Cardiac muscle cell (in vitro differentiated cells and primary cell): ENCODE measurements at places on chromosomes 11 and 22. TPM values are rescaled to one million over a fixed set of nuclear protein-coding genes. Genes with fewer than 3 reads are reported as not detected.

FXYD2 gene
- total RNA-seq: 0.07 and 2.4 TPM in 2 replicates

DCUN1D5 gene
- total RNA-seq: 113 and 182 TPM in 2 replicates

ALG9 gene
- 35.3 and 49.9 TPM in 2 replicates for total RNA-seq

MTA2 gene
- 101 and 108 TPM in 2 replicates for total RNA-seq

SHANK2 gene
- 0.07 and 0.83 TPM in 2 replicates for total RNA-seq

DNA sequence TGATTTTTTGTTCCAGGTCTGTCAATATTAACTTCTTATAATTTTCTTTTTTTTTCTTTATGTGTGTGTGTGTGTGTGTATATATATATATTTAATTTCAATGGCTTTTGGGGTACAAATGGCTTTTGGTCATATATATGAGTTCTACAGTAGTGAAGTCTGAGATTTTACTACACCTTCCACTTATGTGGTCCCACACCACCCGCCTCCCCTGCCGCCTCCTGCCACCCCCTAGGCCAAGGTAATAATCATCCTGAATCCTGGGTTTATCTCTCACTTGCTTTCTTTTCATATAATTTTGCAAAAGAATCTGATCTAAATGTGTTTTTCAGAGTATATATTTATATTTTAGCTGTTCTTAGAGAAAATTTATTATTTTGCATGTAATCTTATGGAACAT, 11.1 kb downstream of the NEAT1 start:
- H3K36me3 ChIP-seq: peaks cover 7% of the 10 kb centered on the region
- H3K27ac ChIP-seq: no peak overlapping the region
- H3K4me3 ChIP-seq: no peak overlapping the region
- H3K4me1 ChIP-seq: peaks cover 15% of the 10 kb centered on the region
- no peak for DNase-seq
- no peaks in the 10 kb centered on the region for H3K27me3 ChIP-seq

GRCh38 chr22:17980015-17980590, 44.3 kb downstream of the MICAL3 start:
- H3K36me3 ChIP-seq: no peaks in the 10 kb centered on the region
- H3K4me1 ChIP-seq: peaks cover 19% of the 10 kb centered on the region
- no peak overlapping the region for H3K4me3 ChIP-seq
- no peaks in the 10 kb centered on the region for H3K27me3 ChIP-seq

DNA sequence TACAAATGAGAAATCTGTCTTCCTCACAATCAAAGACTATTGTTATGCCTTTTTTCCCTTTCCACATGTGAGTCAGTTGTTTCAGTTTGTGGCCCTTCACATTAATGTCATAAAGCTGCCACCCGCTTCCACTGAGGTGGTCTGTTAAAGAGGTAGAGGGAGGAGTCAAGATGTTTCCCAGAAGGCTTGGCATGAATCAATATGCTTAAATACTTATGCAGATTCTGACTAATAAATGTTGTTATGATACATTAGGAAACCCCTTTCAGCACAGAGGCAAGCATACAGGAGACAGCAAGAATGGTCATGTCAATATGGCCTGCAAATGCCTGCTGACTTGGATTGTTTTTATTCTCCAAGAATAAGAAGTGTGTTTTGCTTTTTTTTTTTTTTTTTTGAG, 6.5 kb downstream of the RTN3 start:
- H3K27ac ChIP-seq: no peak overlapping the region
- no peak overlapping the region for H3K4me3 ChIP-seq
- no peaks in the 10 kb centered on the region for H3K36me3 ChIP-seq
- DNase-seq: no peak

GRCh38 chr11:18315893-18316292, 6.0 kb downstream of the HPS5 start:
- no peaks in the 10 kb centered on the region for H3K27me3 ChIP-seq
- peaks cover 18% of the 10 kb centered on the region for H3K4me1 ChIP-seq
- H3K4me3 ChIP-seq: no peak overlapping the region

DNA sequence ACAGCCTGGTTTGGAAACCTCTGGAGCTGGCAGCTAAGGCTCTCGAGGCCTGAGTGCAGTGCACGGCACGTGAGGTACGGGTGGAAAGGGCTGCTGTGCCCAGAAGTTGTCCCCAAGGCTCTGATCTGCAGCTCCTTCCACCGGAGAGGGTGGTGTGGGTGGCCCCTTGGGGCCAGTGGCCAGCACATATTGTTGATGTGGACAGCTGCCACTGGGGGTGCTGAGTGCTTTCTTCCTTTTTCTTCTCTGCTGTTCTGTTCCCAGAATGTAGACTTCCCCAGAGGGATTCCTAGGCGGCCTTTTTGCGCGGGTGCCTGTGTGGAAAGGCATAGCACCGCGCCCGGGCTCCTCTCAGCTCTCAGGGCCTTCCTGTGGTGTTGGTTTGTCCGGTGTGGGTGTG, 1476.5 kb downstream of the TBC1D22A start:
- DNase-seq: no peak
- no peaks in the 10 kb centered on the region for H3K27me3 ChIP-seq
- H3K4me3 ChIP-seq: no peak overlapping the region
- H3K4me1 ChIP-seq: no peaks in the 10 kb centered on the region
- H3K27ac ChIP-seq: no peak overlapping the region
- H3K36me3 ChIP-seq: no peaks in the 10 kb centered on the region

DNA sequence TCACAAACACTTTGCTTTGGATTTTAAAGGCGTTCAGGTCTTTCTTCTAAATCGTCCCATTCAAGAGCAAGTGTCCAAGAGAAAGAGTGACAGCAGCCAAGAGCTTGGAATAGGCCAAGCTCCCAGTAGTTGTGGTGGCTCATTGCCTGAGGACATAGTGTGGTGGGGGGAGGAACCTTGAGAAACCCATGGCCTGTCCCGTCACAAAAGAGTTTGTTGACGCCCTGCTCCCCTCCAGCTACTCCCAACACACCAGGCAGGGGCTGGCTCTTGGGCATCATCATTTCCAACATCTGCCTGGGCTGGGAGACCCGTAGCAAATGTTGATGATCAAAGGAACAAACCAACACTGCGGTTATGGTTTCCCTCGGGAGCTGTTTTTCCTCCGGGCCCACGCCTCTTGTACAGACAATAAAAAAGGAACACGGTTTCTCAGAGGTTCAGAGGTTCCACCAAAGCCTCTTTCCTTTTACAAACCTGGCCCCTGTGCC, 20.8 kb downstream of the FADS3 start:
- H3K36me3 ChIP-seq: no peaks in the 10 kb centered on the region
- H3K27ac ChIP-seq: peak overlapping the region; percentile 72
- peaks cover 27% of the 10 kb centered on the region for H3K4me1 ChIP-seq
- no peak for DNase-seq
- no peak overlapping the region for H3K4me3 ChIP-seq
- no peaks in the 10 kb centered on the region for H3K27me3 ChIP-seq

DNA sequence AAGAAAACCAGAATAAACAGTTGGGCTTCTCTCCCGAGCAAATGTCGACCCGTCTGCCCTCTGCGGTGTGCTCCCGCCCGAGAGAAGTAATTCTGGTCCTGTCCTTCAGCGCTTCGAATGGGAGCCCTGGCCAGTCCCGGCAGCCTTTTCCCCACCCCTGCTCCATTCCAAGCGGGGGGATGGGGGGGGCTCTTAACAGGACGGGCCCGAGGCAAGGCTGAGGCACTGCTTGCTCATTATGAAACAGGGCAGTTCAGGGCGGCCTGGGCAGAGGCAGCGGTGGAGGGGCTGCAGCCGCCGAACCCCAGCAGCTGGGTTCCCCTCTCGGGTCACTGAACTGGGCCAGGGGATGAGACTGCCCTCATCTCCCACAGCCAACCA, 9.1 kb downstream of the BACE1-AS start:
- H3K36me3 ChIP-seq: no peaks in the 10 kb centered on the region
- DNase-seq: peak; percentile 51
- no peaks in the 10 kb centered on the region for H3K27me3 ChIP-seq
- H3K4me1 ChIP-seq: peaks cover 44% of the 10 kb centered on the region

GRCh38 chr11:64998690-64999431, 2.1 kb upstream of the BATF2 start:
- H3K36me3 ChIP-seq: no peaks in the 10 kb centered on the region
- H3K4me1 ChIP-seq: no peaks in the 10 kb centered on the region
- H3K27me3 ChIP-seq: no peaks in the 10 kb centered on the region
- H3K4me3 ChIP-seq: no peak overlapping the region
- no peak for DNase-seq

DNA sequence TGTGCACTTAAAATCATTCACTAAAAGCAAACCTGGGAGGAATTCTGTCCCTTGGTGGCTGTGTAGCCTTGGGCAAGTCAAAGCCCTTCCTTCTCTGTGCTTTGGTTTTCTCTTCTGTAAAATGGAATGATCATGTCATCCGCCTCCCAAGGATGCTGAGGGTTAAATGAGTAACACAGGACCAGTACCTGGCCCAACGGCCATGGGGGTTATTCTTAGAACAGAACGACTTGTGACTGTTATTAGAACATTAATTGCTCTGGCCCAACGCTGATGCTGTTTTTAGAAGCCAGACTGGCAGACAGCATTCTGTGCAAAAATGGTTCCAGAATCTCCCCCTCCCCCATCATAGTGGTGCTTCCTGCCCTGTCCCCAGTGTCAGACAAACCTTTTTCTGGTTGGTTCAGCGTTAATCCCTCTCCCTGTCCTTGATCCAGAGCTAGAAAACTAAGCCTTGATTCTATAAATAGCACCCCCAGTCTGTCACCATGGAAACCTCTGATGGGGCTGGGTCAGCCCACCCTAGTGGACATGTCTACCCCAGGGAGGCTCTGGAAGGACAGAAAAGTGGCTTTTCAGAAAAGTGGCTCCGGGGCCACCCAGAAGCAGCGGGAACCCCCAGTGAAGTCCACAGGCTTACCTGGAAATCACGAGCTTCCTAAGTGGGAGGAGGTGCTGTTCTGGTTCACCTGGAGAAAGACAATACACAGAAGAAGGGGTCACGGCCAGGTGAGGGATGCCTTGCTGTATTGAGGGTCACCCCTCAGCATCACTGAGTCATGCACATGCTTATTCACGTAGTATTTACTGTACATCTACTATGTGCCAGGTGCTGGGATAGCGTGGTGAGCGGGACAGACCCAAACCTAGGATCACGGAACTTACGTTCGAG, 15.5 kb upstream of the TFIP11 start:
- DNase-seq: no peak
- peak overlapping the region; percentile 73 for H3K27ac ChIP-seq
- no peaks in the 10 kb centered on the region for H3K36me3 ChIP-seq
- H3K27me3 ChIP-seq: no peaks in the 10 kb centered on the region
- H3K4me3 ChIP-seq: no peak overlapping the region

- no peaks in the 10 kb centered on the region for H3K4me1 ChIP-seq
- H3K27me3 ChIP-seq: no peaks in the 10 kb centered on the region
- H3K36me3 ChIP-seq: no peaks in the 10 kb centered on the region
- no peak overlapping the region for H3K4me3 ChIP-seq
- no peak overlapping the region for H3K27ac ChIP-seq
- DNase-seq: no peak
These were observed 1125.0 kb downstream of the BRD1 start for GRCh38 chr22:48702573-48703264.

DNA sequence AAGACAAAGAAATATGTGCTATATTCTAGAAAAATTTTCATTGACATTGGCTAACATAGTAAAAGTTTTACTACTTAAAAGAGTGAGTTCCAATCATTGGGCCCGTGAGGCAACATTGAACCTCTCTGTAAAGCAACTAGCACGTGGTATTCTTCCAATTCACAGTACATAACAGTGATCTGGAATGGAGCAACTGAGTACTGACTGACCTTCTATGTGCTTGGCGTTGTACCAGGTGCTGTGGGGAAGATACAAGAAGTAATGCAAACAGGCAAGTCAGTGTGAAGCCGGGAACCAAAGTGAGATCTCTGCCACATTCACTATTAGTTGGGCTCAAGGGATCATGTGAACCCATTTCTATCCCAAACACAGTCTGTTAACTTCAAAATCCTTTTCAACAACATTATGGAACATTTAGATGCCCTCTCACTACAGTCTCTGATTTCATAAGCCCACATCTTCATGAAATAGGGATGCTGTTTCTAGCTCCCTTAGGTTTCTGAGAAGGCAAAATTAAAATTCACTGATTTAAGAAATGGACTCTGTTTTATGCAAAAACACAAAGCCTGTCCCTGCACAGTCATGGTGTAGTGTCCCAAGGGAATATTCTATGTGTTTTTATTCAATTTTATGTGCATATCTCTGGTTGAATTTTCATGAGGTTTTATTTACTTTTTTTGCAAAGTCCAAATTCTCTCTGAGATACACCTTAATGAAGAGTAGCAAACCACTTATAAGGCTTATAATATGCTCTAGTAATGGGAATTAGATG, 61.8 kb upstream of the NCAM1 start:
- no peaks in the 10 kb centered on the region for H3K27me3 ChIP-seq
- H3K4me1 ChIP-seq: no peaks in the 10 kb centered on the region
- no peak overlapping the region for H3K27ac ChIP-seq

- no peaks in the 10 kb centered on the region for H3K27me3 ChIP-seq
- H3K27ac ChIP-seq: no peak overlapping the region
- H3K4me1 ChIP-seq: no peaks in the 10 kb centered on the region
- no peaks in the 10 kb centered on the region for H3K36me3 ChIP-seq
- no peak for DNase-seq
These were observed 5.9 kb upstream of the ACY3 start for GRCh38 chr11:67656278-67656922.

- no peak for DNase-seq
- peaks cover 9% of the 10 kb centered on the region for H3K4me1 ChIP-seq
- H3K27me3 ChIP-seq: no peaks in the 10 kb centered on the region
- no peak overlapping the region for H3K4me3 ChIP-seq
These were observed 270.7 kb upstream of the MTNR1B start for GRCh38 chr11:92698742-92699141.

GRCh38 chr11:76212086-76213035, 6.1 kb upstream of the WNT11 start:
- H3K4me1 ChIP-seq: peaks cover 7% of the 10 kb centered on the region
- no peak for DNase-seq
- no peak overlapping the region for H3K4me3 ChIP-seq
- no peak overlapping the region for H3K27ac ChIP-seq
- H3K36me3 ChIP-seq: no peaks in the 10 kb centered on the region
